ENCODE measurements at places on chromosomes 5 and 9. TPM values are rescaled to one million over a fixed set of nuclear protein-coding genes. Genes with fewer than 3 reads are reported as not detected.

DNA sequence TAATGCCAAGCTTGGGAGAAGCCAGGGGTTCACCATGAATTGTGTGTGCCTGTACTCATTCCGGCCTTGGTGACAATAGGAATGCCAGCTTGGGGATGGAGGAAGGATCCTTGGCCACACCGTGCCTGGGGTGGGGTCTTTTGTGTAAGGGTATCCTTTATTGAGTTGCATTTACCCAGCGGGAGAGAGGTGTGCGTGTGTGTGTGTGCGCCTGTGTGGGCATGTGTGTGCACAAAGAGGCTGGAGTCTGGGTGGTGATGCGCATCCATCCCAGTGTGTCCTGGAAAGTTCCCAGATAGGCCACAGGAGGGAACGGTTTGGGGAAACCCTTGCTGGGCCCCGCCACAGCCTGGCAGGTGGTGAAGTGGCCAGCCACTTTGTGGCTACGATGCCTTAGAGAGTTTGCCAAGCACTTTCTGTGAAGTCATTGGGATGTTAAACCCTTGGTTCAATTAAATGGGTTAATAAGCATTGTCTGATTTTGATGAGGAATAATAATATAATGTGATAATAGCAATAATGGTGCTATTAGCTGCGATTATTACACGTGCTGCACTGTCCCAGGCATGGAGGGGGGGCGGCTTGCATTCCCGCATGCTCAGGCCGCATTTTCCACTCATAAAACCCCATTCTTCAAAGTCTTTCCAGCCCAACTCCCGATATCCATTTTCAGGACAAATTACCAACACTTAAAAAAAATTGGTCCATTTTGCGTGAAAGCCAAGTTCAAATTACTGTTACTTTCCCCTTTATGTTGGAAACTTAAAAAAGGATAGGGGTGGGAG lies 13.7 kb downstream of the PITX1 start:
- peak; percentile 77 for DNase-seq

DNA sequence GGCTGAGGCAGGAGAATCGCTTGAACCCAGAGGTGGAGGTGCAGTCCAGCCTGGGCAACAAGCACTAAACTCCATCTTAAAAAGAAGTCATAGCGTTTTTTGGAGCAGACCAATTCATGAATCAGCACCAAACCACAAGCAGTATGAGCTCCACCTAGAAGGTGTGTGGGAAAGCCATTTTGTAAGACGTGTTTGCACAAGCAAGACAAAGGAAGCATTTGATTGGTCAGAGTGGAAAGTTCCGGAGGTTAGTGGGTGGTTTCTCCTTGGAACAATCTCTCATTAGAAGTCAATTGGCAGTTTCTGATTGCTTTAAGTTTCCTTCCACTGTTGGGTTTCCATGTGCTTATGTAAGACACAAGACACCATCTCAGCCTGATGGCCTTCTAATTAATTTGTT lies 5.0 kb downstream of the SRD5A1 start:
- no peak for DNase-seq

The PDGFRB gene
- 567 TPM for total RNA-seq

The OR1J2 gene
- total RNA-seq, result 0.29 TPM

DNA sequence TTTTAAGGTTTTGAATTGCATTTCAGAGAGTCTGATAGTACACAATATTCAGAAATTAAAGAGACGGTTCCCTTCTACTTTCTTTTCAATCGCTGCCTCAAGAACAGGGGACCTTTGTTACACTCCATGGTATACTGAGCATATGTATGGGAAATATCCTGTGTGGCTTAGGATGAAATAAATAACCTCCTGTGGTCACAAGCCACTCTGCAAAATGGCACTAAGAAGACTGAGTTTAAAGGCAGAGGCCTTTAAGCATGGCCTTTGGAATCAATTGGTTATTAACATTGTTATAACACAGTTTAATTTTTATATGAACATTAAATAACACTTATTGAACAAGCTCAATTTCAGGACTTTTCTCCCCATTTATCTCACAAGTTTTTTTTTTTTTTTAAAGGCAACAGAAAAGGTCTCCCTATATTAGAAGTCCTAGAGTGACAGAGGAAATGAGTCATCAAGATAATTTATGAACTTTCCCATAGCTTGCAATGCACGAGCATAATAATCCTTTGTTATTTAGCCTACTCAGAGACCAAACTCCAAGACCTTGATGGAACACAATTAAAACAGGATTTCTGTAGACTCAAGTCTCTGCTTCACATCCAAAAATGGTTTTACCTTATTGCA lies 341.9 kb downstream of the TMEM167A start:
- DNase-seq, result no peak

DNA sequence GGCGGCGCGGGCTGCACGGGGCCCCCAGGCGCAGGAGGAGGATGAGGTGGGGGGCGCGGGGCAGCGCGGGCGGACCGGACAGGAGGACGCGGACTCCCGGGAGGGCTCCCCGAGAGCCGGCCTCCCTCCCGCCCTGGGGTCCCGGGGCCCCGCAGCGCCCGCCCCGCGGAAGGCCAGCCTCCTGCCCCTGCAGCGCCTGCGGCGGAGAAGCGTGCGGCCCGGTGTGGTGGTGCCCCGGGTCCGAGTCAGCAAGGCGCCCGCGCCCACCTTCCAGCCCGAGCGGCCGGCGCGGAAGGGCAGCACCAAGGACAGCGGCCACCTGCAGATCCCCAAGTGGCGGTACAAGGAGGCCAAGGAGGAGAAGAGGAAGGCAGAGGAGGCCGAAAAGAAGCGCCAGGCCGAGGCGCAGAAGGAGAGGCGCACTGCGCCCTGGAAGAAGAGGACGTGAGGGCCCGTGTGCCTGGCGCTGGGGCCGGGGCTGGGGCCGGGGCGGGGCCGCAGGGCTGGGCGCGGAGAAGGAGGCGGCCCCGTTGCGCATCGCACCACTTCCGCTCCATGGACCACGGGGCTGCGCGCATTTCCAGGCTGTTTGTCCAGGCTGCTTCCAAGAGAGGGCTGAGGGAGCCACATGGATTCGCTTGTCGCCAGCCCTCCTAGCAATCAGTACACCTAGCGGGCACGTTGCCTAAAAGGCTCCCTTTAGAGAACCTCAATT lies 86.0 kb downstream of the ANKRD33B start:
- DNase-seq, result no peak

All from osteoblast (primary cell).